Neuronal stem cell (in vitro differentiated cells): ENCODE measurements at places on chromosomes 5 and 9.

GRCh38 chr9:107513464-107514100 is 24.0 kb upstream of the KLF4 start:
- H3K4me1 ChIP-seq: peaks cover 1% of the 10 kb centered on the region
- no peaks in the 10 kb centered on the region for H3K27me3 ChIP-seq
- no peaks in the 10 kb centered on the region for H3K36me3 ChIP-seq

GRCh38 chr5:111068213-111068612 is 3.3 kb upstream of the TSLP start:
- H3K36me3 ChIP-seq: no peaks in the 10 kb centered on the region
- H3K4me3 ChIP-seq: no peak overlapping the region
- no peak for DNase-seq
- no peak overlapping the region for H3K27ac ChIP-seq

DNA sequence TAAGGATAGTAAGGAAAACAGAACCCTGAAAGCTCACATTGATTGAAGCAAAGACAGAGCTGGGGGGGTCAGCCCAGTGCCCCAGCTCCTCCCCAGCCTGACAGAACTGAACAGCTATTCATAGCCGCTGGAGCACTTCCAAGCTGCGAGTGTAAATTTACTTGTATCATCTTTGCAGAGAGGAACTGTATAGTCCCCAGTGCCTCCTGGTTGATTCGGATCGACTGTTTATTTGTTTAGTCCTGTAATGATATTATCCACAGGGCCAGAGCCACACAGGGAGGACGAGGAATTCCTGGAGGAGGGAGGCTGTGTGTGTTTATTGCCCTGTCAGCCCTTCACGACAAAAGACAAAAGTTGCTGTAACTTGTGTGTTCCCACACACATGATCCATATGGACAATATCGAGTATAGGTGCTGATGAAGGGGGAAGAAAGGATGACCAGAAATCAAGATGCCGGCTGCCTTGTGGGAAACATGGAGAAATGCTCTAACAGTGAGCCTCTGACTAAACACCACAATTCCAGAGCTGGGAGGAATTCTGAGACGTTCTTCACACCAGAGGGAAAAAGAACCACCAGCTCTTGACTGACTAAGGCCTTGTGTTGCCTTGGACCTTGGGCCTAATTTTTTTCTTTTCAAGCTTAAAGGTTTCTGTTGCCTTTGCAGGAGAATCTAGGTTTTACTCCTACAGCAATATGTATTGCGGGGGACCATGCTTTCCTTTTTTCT is 31.1 kb downstream of the FOXD1 start:
- peaks cover 4% of the 10 kb centered on the region for H3K4me1 ChIP-seq
- H3K27me3 ChIP-seq: peaks cover 78% of the 10 kb centered on the region
- no peak for DNase-seq
- H3K36me3 ChIP-seq: no peaks in the 10 kb centered on the region

DNA sequence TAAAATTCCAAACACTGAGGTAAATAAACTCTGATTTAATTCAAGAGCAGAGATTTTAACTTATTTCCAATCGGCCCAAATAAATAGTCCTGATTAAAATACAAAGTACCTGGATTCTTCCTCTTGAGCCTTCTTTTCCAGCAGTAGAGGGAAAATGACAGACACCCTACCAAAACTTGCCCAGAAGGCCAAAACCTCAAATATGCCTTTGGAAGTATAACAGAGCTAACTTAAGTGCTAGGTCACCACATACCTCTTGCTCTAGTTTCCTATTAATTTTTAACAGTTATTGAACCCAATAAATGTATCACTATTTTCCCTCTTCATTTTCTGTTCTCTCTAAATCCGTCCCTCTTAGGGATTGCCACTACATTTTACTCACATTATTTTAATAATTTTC is 1.4 kb downstream of the BAAT start:
- DNase-seq: no peak
- no peak overlapping the region for H3K27ac ChIP-seq
- no peaks in the 10 kb centered on the region for H3K4me1 ChIP-seq

- H3K4me3 ChIP-seq: peak overlapping the region; percentile 63
- DNase-seq: no peak
- no peaks in the 10 kb centered on the region for H3K27me3 ChIP-seq
- no peaks in the 10 kb centered on the region for H3K36me3 ChIP-seq
Observed at GRCh38 chr5:163506095-163506457, 657 bp downstream of the MAT2B start.

DNA sequence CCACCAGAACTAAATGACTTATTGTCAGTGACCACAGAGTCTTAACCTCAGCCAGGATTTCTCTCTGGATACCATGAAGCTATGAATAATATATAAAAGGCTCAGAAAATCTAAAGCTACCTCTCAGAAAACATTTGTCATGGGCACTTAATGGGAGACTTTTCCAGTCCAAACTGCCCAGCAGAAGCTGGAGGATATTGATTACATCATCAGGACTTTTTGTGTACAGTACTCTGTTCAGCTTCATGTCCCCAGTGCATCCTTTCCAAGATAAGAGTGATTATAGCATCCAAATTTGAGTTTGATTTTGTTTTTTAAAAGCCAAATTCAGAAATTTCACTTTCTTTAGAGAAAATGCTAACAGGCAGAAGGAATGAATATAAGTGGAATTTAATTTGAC is 123.9 kb upstream of the C6 start:
- peaks cover 1% of the 10 kb centered on the region for H3K4me1 ChIP-seq
- no peaks in the 10 kb centered on the region for H3K27me3 ChIP-seq
- H3K27ac ChIP-seq: no peak overlapping the region
- DNase-seq: no peak
- H3K4me3 ChIP-seq: no peak overlapping the region
